ENCODE measurements at places on chromosomes 2 and 18. TPM values are rescaled to one million over a fixed set of nuclear protein-coding genes. Genes with fewer than 3 reads are reported as not detected.

DNA sequence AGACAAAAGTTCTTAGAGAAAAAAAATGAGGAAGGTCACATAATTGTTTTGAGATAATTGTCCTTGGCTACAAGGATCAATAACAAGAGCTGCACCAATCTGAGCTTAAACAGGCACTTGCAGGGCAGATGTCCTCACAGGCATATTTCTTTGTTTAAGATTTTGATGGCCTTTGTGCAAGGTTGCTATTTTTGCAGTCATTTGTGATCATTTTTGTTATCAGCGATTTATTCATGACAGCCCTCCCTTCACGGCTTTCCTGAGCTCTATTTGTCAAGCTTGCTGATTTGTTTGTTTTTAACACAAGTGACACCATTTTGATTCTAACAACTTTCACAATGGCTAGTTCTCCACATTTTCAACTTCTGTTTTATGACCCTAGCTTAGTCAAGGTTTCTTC lies 418.6 kb upstream of the REG3G start:
- no peak for DNase-seq

DNA sequence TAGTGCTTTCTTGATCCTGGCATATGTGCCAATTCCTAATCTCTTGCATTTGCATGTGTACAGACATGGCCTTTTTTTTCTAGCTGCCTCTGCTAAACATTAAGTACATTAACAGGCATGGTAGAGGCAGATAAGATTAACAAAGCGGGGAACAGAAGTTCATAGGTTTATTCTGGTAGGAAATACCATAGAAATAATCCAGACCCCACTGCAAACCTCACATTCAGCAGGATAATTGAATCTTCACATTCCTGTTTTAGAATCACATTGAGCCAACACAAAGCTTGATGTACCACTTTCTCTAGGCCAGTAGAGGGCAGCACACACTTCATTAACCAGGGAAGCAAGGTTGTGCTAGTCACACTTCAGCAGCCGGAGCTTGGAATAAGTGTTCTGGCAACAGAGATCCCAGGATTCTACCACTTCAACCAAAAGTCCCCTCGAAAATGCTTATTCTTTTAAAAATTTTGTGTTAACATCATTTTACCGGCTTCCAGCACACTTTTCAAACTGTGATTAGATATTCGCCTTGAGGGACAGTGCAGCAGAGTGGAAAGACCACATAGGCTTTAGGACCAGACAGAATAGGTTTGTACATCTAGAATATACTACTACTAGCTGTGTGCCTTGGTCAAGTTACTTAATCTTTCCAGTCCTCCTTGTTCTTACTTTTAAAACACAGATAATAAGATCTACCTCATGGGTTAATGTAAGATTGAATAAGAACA lies 420.2 kb upstream of the CHST9 start:
- DNase-seq = no peak

DNA sequence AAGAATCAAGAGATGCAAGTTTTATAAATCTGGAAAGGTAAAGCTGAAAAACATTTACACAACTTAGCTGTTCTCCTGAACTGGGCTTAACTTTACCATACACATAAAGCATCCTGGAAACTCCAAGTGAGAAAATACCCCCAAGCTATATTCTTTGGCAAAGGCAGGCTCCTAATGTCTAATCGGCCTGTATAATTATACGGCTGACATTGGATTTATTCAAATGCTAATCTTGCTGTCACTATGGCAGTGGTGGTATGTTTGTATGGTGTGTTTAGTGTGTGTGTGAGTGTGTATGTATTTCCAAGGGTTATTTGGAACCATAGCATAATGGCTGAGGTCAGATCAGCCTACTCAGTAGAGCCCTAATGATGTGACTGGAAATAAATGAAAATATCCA lies 1031.8 kb upstream of the ZEB2 start:
- no peak for DNase-seq

GRCh38 chr2:239544143-239544917 lies 143.5 kb upstream of the HDAC4 start:
- DNase-seq = no peak

GRCh38 chr18:2002604-2003003 lies 568.7 kb downstream of the METTL4 start:
- no peak for DNase-seq

GRCh38 chr18:76593843-76594242 lies 98.8 kb upstream of the ZNF516 start:
- no peak for DNase-seq

The PAIP2B gene
- 0.84 TPM for total RNA-seq

The PRKAG3 gene
- total RNA-seq = not detected

The RAB3GAP1 gene
- 26.6 TPM for total RNA-seq

The VAMP5 gene
- total RNA-seq = 41.3 TPM
